ENCODE measurements at places on chromosomes 7 and 10. TPM values are rescaled to one million over a fixed set of nuclear protein-coding genes. Genes with fewer than 3 reads are reported as not detected.

FAM241B gene
- not detected for total RNA-seq

BUD23 gene
- 51.5 TPM for total RNA-seq

TSPAN12 gene
- 2.0 TPM for total RNA-seq

EPHA1 gene
- not detected for total RNA-seq

STEAP2 gene
- total RNA-seq, result 2.6 TPM

SPDYE9 gene
- total RNA-seq, result not detected

CALML5 gene
- total RNA-seq, result not detected
